NCI-H526 (cell line): ENCODE measurements at places on chromosomes 5 and 9.

DNA sequence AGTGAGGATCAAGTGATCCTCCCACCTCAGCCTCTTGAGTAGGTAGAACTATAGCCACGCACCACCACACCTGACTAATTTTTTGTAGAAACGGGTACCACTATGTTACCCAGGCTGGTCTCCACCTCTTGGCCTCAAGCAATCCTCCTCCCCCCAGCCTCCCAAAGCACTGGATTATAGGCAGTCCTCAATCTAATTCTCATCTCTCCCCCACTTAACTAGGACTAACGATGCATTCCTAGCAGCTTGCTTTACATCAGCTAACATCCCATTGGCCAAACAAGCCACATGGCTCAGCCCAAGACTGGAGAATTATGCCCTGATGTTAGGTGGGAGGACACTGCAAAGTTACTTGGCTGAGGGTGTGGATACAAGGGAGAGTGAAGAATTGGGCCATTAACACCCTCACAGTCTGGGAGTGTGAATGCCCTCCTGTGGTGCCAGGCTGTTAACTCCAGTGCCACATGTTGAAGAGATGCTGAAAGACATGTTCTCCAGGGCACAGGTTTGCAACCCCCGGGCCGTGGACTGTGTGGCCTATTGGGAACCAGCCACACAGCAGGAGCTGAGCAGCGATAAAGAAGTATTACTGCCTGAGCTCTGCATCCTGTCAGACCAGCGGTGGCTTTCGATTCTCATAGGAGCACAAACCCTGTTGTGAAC lies 5.3 kb upstream of the ZNF367 start:
- DNase-seq = no peak

DNA sequence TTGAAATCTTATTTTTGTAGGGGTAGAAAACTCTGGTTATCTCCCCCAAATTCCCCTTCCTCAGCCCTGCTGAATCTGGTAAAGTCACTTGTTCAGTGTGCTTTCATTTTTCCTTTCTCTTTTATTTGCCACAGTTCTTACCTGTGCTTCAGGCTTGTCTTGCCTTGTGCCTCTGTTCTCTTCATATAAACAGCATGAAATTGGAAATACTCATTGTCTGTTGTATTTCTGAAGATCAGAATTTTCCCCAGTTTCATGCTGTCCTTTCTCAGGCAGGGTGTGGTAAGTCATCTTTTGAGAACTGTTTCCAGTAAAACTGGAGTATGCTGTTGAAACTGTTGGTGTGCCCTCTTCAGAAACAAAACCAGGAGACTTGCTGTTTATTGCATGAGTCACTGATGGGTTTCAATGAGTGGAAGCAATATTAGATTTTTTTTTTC lies 7.0 kb downstream of the PAM start:
- no peak for DNase-seq

DNA sequence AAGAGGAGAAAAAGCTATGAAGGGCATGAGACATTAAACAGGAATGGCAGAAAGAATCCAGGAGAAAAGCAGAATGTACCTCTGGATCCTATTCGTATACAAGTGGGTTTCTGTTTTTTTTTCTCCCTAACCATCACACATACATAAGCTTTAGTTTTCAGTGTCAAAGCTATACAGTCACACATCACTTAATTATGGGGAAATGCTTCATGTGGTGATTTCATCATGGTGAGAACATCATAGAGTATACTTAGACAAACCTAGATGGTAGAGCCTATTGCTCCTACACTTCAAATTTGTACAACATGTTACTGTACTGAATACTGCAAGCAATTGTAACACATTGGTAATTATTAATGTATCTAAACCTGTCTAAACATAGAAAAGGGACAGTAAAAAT lies 290.6 kb downstream of the AOPEP start:
- DNase-seq = no peak

DNA sequence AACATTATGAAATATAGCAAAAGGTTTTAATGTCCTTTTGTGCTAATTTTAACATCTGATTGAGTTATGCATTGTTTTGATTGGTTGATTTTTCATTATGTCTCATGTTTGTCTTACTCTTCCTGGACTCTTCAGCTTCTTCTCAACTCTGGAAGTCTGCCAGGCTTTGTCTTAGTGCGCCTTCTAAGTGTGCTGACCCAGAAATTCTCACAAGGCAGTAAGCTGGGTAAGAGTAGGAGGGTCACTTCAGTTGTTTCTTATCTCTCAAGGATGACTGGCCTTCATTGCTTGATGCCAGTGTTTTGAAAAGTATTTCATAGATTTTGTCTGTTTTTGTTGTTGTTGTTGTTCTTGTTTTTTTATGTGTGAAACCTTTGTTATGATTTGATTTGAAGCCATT lies 59.2 kb downstream of the RIC1 start:
- no peak for DNase-seq

DNA sequence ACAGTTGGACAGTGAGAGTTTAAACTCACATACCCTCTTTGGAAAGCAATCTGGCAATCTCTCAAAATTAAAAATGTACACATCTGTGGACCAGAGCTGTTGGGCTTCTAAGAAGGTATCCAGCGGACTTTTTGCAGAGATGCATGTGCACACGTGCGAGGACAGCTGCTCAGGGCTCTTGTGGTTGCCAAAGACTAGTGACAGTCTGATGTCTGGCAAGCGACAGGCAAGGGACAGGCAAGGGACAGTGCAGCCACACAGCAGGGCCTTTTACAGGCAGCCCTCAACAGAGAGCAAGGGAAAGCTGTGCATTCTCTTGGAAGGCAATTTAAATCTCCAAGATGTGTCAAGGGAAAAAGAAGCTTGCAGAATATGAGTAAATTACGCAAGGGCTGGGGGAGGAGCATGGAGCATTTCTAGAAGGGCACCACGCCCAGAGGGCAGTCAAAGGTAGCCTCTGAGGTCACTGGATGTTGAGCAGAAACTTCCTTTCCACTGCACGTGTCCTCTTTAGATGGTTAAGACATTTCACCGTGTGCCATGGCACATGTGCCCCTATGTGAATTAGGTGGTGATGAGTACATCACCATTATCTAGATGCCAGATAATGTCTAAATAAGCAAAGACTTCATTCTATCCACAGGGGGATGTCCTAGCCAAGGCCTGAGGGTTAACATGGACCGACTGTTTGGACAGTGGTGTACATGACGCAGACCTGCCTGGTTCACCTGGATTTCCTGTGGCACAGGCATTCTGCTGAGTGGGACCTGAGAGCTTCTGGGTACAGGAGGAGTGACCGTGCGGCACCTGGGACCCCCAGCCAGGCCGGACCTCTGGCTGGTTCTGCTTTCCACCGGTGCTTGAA lies 9.1 kb downstream of the GFPT2 start:
- DNase-seq = no peak

DNA sequence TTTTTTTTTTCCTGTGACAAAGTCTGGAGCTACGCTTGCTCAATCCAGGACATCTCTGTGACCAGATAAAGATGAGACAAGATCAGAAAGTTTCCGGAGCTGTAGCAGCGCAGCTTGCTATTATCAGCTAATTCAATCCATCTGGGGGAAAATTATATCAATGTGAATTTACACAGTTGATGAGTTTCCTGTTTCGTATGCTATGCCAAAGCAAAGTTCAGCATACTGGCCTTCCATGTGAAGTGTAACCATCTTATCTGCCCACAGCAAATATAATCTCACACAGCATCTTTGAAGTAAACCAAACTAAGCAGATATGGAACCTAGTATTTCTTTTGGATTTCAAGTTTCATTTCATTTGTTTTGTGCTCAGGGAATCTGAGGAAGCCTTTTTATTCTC lies 1767.7 kb downstream of the EFNA5 start:
- no peak for DNase-seq

GRCh38 chr5:88393716-88394535 lies 125.3 kb upstream of the TMEM161B start:
- DNase-seq = no peak
